ENCODE measurements at places on chromosomes 4 and X.
A peak's percentile ranks its signal among the peaks of the same experiment; 100 is the strongest.

DNA sequence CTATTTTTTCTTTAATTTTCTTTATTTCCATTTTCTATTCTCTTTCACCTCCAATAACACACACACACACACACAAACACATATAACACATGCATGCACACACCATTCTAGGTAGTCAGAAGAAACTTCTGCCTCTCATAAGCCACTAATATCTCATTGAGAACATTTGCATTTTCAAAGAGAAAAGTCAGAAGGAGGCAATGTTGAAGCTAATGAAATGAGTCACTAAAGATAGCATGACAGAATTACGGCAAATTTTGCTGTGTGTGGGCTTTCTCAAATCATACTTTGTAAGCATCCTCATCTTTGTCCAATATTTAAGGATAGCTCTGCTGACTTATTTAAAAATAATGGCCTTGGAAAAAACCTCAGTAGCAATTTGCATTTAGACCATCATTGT, 291.3 kb downstream of the GUCY2F start:
- no peak for DNase-seq

GRCh38 chr4:25159837-25160713, at the start of gene SEPSECS:
Gene SEPSECS, minus strand, starts transcription at chr4:25160449. Its CDS starts 80 bp downstream, at chr4:25160369.
- DNase-seq, result peak; percentile 42

DNA sequence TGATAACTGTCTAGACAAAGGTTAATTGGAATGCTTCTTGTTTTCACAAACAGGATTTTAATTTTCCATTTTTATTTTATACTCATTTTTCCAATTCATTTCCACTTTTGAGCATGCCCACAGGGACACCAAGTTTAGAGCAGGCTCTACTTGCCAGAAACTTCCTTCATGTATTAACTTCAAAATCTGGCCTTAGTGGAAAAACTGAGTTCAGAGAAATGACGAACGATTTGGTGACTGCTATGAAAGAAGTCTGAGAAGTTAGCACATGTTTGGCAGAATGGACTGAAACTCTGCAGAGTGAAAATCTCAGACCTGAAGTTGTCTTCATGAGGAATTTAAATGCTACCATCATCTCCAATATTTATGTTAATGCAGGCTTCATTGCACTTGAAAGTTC, 214.1 kb downstream of the THOC2 start:
- no peak for DNase-seq

- no peak for DNase-seq
Observed at GRCh38 chr4:110091434-110092140, 106.8 kb downstream of the ELOVL6 start.

DNA sequence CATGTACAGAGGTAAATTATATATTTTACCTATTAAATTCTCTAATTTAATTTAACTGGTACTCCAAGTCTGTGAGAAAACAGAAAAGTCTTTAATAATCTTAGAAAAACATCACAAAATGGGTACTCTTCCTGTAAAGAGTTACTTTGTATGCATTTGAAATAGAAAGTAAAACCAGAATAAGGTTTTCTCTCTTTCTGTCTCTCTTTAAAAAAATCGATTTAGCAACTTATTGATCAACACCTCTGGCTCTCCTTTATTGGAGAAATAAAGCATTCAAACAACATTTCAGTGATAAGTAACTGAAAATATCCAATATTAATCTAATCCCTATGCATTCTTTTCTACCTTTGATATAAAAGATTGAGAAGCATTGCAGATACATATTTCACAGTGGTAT, 27.4 kb downstream of the ATOH1 start:
- DNase-seq, result no peak

- DNase-seq, result no peak
Observed at GRCh38 chrX:45145492-45146215, 55.0 kb downstream of the DIPK2B start.

- no peak for DNase-seq
Observed at GRCh38 chr4:36277533-36277932, 3.9 kb upstream of the DTHD1 start.
